GM10248 (cell line): ENCODE measurements at places on chromosomes 12 and 14.

DNA sequence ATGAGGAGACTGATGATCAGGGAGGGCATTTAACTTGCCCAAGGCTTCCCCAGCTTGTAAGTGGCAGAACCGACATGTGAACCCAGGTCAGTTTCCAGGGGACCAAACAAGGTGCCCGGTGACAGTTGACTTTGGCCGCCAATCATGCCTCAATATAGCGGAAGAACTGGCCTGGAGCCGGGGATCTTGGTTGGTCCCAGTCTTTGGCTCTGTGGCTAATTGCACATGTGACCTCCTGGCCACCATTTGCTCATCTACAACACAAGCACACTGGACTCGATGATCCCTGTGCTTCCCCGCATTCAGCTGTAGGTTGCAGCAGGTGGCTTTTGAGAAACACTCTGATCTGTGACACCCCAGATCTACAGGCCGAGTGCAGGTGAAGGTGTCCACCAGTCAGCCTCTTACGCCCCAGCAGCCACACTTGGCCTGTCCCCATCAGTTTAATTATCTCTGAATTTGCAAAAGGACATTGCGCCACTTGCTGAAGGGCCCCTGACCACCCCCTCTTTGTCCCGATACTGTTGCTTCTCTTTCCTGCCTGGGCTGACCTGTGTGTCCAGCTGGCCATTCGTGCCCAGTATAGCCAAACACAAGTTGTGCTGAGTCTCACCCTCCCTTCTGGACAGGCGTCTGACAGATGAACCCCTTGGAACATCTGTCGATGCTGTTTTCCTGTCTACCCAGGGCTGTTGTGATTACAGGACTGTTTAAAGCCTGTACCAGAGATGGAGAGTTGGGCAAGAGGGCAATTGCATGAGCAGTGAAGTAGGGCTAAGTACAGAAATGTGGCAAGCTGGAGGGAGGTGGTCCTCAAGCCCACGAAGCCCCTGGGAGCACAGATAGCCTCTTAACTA is 14.1 kb downstream of the ACACB start:
- no peak for DNase-seq

GRCh38 chr12:76519538-76519937 is 40.0 kb downstream of the OSBPL8 start:
- peak; percentile 14 for DNase-seq

DNA sequence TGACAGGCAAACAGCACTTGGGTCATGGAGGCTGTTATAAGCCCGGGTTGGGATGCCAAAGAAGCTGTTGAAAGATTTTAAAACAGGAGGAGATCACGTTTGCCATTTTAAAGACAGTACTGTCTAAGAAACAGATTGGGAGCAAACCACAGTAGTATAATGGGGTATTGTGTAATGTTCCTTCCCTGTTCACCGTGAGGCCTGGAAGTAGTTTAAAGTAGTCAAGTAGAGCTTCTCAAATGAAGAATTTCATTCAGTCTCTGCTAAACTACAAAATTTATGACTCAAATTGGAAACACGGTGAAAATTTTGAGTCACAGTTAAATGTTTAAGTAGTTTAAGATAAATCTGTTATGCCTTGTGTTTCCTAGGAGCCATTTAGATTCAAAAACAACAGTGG is 35.8 kb downstream of the ATP2A2 start:
- DNase-seq, result no peak

GRCh38 chr14:103716091-103716801 is 636 bp downstream of the ZFYVE21 start:
- peak; percentile 50 for DNase-seq

DNA sequence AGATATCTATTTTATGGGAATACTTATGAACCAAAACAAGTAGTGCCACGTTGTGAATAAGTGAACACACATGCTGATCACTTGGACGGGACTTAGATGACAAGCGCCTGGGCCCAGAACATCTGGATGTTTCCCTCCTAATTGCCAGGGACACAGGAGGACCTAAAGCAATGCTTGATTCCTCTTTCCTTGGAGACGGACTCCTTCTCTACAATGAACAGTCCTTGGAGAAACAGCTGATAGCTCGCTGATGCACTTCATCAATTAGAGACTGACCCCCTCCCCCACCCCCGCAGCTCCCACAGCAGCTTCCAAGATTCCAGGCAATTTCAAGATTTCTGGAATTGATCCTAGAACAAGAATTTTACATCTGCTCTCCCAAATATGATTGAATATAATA is 86.4 kb downstream of the ST8SIA1 start:
- no peak for DNase-seq

DNA sequence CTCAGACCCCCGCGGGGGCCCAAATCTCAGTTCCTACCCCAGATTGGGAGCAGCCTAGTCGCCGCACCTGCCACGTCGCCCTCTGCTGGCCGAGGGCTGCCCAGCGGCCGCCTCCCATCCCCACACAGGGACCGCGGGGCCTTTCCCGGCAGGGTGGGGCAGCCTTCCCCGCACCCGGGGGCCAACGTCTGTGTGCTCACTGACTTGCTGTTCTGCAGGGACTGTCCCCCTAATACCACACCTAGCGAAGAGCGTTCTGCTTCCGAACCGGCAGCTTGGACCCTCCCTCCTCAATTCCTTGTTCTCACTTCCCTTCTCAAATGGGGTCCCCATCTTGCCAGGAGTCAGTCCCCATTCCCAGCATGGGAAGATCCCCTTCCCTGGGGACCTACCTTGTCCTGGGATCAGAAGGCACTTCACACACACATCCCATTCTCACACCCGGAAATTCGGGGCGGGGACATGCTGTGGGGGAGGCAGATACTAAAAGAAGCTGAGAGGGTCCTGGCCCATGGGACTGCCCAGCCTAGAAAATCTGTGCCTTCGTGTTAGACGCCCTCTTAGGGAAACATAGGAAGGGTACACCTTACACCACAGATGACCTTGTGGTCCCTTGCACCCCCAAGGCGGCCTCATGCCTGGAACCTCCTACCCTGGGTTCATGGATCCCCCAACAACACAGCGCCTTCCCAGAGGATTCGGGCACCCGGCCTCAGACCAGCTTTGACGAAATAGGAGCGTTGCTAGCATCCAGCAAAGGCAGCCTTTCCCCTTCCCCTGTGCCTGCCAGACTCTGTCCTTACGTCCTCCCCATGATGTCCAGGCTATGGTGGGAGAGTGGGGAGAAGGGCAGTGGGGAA is 16.4 kb downstream of the ACVRL1 start:
- DNase-seq, result peak; percentile 72

DNA sequence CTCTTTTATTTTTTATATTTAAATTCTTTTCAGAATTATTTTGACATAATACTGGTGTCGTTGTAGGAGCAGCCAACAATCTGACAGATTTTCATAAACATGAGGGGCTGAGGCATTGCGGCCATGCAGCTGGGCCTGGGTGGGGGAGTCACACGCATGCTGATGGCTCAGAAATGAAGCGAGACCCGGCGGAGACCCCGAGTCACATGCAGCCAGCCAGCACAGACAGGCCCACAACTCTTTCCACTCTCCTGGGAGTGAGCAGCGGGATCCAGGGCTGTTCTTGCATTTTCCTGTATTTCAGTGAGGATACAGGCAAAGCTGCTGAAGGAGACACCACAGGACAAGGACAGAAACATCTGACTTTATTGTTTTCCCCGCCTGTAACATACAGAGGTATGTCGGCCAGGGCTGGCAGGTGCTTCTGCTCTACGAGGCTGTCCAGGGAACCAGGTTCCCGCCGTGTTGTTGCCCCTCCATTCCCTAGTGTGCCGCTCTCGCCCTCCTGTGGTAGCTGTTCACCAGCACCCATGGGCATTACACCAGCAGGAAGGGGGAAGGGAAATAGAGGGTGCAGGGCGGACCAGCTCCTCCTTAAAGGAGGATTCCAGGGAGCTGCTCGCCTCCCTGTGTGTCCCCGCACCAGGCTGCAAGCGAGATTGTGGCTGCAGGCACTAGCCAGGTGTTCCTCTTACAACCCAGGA is 30.5 kb downstream of the FZD10 start:
- DNase-seq, result no peak

GRCh38 chr14:69484444-69485314 is at the start of gene PLEKHD1:
TSS of gene PLEKHD1 (plus strand) at chr14:69484728. CDS start at chr14:69484966, 238 bp downstream.
- DNase-seq, result no peak

DNA sequence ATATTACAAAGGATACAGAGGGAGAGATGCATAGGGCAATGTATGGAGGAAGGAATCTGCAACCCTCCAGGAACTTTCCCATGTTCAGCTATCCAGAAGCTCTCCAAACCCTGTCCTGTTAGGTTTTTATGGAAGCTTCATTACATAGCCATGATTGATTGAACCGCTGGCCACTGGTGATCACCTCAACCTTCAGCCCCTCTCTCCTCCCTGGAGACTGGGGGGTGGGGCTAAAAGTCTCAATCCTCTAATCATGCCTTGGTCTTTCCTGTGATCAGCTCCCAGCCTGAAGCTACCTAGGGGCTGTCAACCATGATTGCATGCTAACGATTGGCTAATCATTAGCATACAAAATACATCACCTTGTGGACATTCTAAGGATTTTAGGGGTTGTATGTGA is 123.4 kb downstream of the ST8SIA1 start:
- DNase-seq, result no peak

DNA sequence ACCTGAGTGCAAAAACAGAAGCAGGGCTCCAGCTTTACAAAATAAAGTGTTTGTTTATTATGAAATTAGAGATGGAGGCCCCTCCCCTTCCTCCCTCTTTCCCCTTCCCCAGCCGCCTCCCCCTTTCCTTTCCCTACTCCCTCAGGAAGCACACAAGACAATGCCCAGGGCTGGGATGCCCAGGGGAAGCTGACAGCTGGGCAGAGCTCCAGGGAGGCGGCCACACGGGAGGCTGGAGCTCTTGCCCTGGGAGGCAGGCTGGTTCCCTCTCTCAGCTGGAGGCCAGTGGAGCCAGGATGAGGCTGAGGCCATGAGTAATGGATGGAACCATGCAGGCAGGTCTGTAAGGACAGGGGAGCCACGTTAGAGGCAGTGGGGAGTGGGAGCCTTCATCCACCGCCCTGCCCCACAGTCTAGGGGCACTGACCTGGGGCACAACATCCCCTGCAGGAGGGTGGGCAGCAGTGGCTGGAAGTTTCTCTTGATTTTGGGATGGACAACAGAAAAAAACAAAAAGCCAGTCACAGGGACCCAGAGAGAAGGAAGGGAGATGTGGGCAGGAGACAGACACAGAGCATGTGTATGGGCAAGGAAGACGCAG is 5.1 kb downstream of the PSMB11 start:
- DNase-seq, result no peak

- DNase-seq, result no peak
Measured at GRCh38 chr12:99959549-99960170, 25.1 kb downstream of the ANKS1B start.

DNA sequence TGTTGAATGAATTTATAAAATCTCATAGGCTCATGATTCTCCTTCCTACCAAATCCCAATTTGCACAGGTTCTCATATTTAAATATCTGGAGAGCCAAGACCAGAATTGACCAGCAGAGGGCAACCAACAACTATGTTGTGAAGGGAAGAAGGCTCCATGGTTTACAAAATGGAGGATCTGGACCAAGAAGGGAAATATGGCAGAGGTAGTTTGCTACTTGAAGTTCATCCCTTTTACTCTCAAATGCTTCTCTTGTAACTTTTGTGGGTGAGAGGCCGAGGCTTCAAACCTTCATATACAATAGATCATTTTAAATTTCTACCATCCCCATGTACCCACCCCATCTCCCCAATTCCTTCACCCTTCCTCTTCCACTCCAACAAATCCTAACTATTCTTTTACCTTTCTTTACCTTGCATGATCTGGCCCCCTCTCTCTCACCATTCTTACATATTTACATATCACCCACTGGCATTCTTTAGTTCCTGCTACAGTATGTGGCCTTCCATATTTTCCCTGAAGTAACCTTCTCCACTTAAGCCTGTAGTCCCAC is 3.8 kb upstream of the SMARCC2 start:
- DNase-seq, result peak; percentile 78

- DNase-seq, result no peak
Measured at GRCh38 chr12:52419656-52420055, 13.5 kb upstream of the KRT82 start.

GRCh38 chr12:32627976-32628375 is 51.1 kb upstream of the DNM1L start:
- DNase-seq, result no peak

- no peak for DNase-seq
Measured at GRCh38 chr12:43241986-43242385, 310.0 kb downstream of the ADAMTS20 start.

- no peak for DNase-seq
Measured at GRCh38 chr12:3523728-3524127, 32.7 kb downstream of the PRMT8 start.

GRCh38 chr12:122152754-122153153 is 21.3 kb downstream of the IL31 start:
- no peak for DNase-seq

DNA sequence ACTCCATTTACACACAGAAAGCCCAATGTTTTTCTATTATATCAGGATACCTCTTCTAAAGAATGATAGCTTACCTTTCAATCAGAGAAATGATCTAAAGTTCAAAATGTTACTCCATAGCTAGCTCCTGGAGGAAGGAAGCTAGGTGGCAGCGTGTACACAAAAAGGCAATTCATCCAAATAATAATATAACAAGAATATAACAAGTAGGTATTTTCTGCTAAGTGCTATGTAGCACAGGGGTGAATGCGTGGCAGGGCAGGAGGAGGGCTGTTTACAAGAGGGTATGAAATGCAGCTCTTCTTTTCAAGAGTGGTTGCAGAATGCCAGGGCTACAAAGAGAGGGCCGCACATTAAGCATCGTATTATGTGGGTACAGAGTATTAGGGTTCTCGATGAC is 663 bp upstream of the SNAPC1 start:
- DNase-seq, result no peak

DNA sequence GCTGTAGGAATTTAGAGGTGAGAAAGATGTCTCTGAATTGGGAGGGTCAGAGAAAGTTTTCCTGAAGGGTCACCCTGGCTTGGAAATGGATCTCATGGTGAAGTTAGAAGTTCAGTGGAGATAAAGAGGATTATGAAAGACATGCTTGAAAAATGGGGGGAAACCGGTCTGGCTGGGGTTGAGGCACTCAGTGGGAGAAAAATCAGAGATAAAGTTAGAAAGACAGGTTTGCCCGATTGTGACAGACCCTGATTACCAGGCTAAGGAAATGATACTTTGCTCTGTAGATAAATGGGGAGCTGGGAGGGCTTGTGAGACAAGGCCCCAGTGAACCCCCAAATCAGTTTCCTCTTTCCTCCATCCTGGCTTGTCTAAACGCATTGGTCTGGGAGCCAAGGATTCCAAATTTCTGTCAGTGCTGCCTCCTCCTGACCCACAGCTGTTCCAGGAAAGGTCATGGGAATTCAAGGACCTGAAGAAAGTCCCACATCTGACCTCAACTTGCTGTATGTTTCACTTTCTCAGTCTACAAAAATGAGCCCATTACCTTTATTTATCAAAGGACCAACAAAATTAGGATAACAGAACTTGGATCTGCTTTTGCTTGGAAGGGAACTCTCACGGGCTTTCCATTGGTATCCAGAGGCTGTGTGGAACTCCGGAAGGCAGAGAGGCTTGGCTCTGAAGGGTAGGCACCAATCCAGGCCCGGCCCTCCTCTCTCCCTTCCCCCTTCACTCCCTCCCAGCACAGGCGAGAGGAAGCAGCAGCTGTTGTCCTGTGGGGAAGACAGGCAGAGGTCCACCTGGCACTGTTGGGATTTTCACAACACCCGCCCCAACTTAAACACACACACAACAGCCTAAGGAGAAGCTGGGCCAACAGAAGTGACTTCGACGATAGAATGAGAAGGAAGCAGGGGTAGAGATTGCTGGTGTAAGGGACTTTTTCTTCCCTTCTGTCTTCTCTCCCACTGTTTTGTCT is 3.4 kb upstream of the RNASE7 start:
- DNase-seq, result no peak

- no peak for DNase-seq
Measured at GRCh38 chr12:49925433-49926204, 21.9 kb upstream of the FAIM2 start.
